ENCODE measurements at places on chromosomes 16 and 17. TPM values are rescaled to one million over a fixed set of nuclear protein-coding genes. Genes with fewer than 3 reads are reported as not detected.

Gene DECR2
- 15.0 TPM for polyA plus RNA-seq

Gene RPH3AL
- 3.2 TPM for polyA plus RNA-seq

Gene RPL23
- 3,117 TPM for polyA plus RNA-seq

Gene LRRC45
- 10.6 TPM for polyA plus RNA-seq

Gene NOG
- polyA plus RNA-seq: 0.24 TPM

Gene CD300A
- polyA plus RNA-seq: 1.3 TPM

Gene SARM1
- polyA plus RNA-seq: 3.0 TPM

Gene SMARCE1
- polyA plus RNA-seq: 57.8 TPM

Gene UTS2R
- not detected for polyA plus RNA-seq

Gene TNK1
- 9.3 TPM for polyA plus RNA-seq

Gene NPIPA3
- 1.0 TPM for polyA plus RNA-seq

Gene KDM6B
- 9.0 TPM for polyA plus RNA-seq

Gene DCTPP1
- polyA plus RNA-seq: 9.5 TPM

Gene PRR15L
- polyA plus RNA-seq: 15.2 TPM

Gene ANKRD40CL
- not detected for polyA plus RNA-seq

Gene OR1A1
- polyA plus RNA-seq: not detected

Gene ASIC2
- not detected for polyA plus RNA-seq

Gene TEDC2
- 6.0 TPM for polyA plus RNA-seq

Gene SDK2
- 0.29 TPM for polyA plus RNA-seq

Gene TP53TG3F
- polyA plus RNA-seq: 0.07 TPM

Gene PERCC1
- not detected for polyA plus RNA-seq

Gene LRRC37A
- 2.5 TPM for polyA plus RNA-seq

Gene VTN
- 0.22 TPM for polyA plus RNA-seq

Gene C16orf86
- polyA plus RNA-seq: 2.0 TPM

Gene RGS11
- polyA plus RNA-seq: 6.3 TPM

Gene IFI35
- polyA plus RNA-seq: 9.0 TPM

Gene GP1BA
- polyA plus RNA-seq: 0.02 TPM

Gene AATK
- 1.2 TPM for polyA plus RNA-seq

Gene HS3ST4
- 0.08 TPM for polyA plus RNA-seq

Gene HSDL1
- 9.7 TPM for polyA plus RNA-seq

Gene RPRML
- not detected for polyA plus RNA-seq

Gene SMIM36
- not detected for polyA plus RNA-seq

Gene KDM8
- 2.6 TPM for polyA plus RNA-seq

Gene NUFIP2
- polyA plus RNA-seq: 7.5 TPM

Gene PYY
- not detected for polyA plus RNA-seq

Gene RGS9
- 2.2 TPM for polyA plus RNA-seq

Gene MYLK3
- 0.08 TPM for polyA plus RNA-seq

Gene SOX15
- 94.3 TPM for polyA plus RNA-seq
